ENCODE measurements at places on chromosomes 12 and 14.

- DNase-seq = no peak
Measured at GRCh38 chr14:35909665-35910064, 83.5 kb downstream of the BRMS1L start.

- no peak for DNase-seq
Measured at GRCh38 chr14:81113176-81113575, 107.6 kb downstream of the GTF2A1 start.

- no peak for DNase-seq
Measured at GRCh38 chr12:23446746-23447145, 502.7 kb downstream of the SOX5 start.

DNA sequence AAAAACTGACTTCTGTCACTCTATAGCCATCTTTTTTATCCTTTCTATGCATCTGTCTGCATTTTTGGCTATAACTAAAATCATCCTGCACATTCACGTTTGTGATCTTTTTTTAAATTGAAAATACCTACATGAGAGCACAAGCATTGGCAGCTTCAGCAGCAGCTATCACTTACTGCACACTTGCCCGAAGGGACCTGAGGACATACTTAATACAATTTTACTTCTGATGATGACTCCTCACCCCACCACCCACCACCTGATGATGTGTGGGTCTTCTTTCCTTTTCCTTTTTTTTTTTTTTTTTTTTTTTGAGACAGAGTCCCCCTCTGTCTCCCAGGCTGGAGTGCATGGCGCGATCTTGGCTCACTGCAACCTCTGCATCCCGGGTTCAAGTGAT is 160.3 kb downstream of the PRKCH start:
- DNase-seq = no peak

- no peak for DNase-seq
Measured at GRCh38 chr14:22113401-22113800, 439.8 kb upstream of the OR4E1 start.
